ENCODE measurements at places on chromosomes 4 and X.
A peak's percentile ranks its signal among the peaks of the same experiment; 100 is the strongest.

DNA sequence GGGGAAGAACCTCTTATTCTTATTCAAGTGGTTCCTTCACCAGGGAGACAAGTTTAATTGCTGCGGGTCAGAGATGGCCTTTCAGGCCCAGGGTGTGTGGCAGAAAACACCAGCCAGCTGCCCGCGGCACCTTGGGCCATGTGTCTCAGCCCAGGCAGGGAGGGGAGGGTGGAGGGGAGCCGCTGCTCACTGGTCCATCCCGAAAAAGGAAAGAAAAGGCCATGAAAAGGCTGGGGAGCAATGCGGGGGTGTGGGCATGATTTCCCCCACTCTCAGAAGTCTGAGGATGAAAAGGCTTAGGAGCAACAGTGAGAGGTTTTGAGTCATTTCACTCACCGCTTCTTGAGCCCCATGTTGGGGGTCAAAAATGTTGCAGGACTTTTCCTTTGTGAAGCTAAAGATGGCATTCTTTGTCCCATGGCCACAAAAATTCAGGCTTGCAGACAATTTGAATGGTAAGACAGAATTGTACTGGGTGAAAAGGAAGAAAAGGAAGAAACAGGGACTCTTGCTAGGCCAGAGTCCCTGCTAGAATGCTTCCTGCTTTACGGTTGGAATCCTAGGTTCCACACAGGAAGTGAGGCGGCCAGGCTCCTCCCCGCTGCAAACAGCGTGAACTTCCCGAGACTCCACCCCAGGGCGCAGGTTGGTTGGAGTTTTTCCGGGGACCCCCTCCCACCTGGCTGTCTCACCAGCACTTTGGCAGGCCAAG lies 17.4 kb upstream of the FAM47E start:
- DNase-seq = no peak

DNA sequence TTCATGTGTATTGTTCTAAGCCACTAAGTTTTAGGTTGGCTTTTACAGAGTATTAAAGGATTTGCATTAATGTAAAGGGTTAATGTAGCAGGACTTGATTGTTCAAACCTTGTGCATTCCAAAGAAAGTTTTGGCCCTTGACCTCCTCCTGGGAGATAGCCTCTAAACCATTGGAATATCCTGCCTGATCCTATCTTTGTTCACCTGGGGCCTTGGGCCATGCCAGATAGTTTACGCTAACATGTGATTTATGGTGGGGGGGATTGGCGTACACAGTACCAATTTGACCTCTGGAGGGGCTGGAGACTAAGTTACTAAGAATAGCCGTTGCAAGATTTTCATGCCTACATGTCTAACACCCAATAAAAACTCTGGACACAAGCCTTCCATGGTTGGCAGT lies 1002.7 kb upstream of the PABPC4L start:
- DNase-seq = no peak

- DNase-seq = no peak
Observed at GRCh38 chrX:119015407-119016237, 41.2 kb downstream of the LONRF3 start.

GRCh38 chrX:23389196-23389792 lies 54.6 kb downstream of the PTCHD1 start:
- no peak for DNase-seq

GRCh38 chrX:118865231-118865630 lies 41.6 kb downstream of the ZCCHC12 start:
- DNase-seq = no peak

- DNase-seq = no peak
Observed at GRCh38 chr4:1285790-1286553, 3.7 kb upstream of the MAEA start.

DNA sequence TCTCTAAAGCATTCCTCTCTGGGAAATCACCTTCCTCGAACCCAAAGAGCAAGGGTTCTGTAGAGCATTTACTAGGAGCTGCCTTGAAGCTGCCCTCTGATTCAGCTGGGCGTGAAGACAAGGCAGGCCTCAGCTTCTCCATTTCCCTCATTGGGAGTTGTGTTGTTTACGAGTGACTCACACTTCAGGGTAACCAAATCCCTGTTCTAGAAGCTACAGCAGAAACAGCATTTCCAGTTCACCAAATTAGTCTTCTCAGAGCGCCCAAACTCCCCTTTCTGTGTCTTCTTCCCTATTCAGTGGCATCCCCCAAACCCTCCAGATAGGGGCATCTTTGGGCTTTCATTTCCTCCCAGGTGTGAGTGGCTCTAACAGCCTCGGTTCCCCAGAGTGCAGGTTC lies 863 bp upstream of the XPNPEP2 start:
- no peak for DNase-seq

DNA sequence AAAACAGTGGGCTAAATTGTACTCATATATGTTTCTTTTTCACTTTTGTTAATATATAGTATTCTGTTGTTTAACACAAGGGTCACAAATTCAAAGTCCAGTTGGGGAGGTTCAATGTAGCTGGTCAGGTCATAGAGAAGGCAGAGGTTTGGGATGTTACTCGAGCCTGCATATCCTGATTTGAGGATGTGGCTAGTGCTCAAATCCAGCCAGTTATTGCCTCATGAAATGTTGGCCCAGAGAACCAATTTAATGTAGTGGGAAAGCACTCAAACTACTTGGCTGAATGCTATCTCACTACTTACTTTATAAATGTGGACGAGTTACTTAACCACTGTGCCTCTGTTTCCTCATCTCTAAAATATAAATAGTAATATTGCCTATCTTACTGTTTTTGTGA lies 12.5 kb downstream of the USO1 start:
- DNase-seq = no peak

GRCh38 chr4:41396869-41397268 lies 140.1 kb downstream of the UCHL1 start:
- no peak for DNase-seq

DNA sequence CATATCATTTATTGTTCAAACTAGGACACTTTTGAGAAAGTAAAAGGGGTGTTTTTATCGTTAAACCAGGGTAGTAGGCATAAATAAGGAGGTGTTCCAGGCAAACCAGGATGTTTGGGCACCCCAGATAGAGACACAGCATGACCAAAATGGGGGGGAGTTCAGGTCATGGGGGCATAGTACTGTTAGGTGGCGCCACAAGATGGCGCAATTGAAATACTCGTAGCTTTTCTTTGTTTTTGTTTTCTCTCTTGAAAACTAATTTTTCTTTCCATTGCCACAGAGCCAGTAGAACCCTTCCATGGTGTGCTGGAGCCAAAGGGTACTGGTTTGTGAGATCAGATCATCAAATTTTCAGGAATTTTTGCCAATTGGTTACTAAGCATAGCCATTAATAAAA lies 283.4 kb downstream of the BCOR start:
- DNase-seq = no peak

GRCh38 chr4:37023504-37023903 lies 221.0 kb upstream of the NWD2 start:
- DNase-seq = no peak

- no peak for DNase-seq
Observed at GRCh38 chr4:22476011-22476410, 39.9 kb downstream of the ADGRA3 start.

DNA sequence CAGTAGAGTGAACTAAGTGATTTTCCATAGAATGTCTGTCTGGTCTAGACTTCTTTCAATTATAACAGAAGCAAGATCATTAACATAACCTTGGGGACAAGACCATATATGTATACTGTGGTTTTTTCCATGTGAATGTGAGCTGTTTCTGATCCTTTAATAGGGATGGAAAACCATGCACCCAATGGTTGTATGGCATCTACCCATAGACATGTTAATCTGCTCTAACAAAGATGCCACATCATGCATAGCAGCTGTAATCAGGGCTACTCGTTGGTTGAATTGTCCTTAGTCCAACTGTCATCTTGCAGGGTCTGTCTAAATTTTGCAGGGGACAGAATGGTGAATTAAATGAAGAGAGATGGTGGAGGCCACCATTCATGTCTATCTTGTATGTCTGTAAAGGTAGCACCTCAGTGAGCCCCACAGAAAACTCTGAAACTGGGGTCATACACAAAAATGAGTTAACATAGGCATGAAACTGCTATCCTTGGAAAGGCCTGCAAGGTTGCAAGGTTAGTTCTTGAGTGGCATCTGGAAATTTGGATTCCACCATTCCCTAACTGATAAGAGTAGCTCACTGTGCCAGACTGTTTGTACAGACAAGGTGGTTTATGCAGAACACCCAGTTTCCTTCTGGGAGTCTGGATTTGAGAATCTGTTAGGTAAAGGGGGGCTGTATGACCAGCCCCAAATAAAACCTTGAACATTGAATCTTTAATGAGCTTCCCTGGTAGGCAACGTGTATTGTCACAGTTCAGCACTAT lies 16.5 kb downstream of the THAP6 start:
- no peak for DNase-seq

DNA sequence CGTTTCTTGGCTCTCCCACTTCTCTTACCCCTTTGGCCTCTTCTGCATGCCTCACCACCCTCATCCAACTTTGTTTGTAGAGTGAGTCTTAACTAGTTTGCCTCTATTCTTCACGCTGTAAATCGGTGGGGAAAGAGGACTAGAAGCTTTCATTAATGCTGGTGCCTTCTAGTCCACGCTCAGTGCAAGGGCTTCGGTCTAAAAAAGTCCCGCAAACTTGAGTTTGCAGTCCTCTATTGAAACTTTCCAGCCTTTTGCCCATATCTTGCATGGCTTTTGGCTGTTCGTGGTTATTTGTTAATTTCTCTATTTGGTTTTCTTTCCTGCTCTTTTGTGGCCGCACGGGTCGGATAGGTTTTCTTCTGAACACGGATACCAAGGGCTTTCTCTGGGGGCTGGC lies 868 bp downstream of the DACH2 start:
- DNase-seq = no peak

GRCh38 chr4:44848466-44848865 lies 122.1 kb upstream of the GNPDA2 start:
- no peak for DNase-seq

GRCh38 chr4:142406499-142406835 lies 439.6 kb downstream of the INPP4B start:
- DNase-seq = no peak

DNA sequence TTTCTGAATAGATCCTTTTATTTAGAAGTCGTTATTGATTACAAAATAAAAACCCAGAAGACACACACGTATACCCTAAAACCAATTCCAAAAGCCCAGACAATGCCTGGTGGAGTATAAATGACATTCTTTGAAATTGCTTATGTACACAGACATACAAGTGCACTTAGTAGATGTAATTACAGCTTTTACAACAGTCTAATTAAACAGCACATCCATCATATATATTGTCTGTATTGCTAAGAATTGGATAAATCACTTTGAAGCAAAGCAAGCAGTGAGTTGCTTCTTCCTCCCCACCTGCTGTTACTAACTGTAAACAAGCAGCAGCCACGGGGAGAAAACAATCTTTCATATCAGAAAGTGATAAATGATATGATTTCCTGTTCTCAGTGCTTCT lies 645.7 kb downstream of the TLL1 start:
- DNase-seq = no peak

DNA sequence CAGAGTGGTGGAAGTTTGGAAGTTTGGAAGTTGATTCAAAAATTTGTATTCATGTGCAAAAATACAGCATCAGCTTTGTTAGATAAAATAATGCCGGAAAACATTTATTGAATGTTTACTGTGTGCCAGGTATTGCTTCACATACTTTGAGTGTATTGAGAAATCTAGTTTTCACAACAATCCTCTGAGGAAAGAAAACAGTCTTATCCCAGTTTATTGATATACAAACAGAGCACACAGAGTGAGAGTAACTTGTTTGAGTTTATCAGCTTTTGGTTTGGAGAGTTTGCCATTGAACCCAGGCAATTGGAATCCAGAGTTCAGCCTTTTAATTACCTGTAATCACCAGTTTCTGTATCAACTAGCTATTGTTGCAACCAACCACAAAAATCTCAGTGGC lies 127.2 kb upstream of the RPS6KA3 start:
- DNase-seq = no peak

DNA sequence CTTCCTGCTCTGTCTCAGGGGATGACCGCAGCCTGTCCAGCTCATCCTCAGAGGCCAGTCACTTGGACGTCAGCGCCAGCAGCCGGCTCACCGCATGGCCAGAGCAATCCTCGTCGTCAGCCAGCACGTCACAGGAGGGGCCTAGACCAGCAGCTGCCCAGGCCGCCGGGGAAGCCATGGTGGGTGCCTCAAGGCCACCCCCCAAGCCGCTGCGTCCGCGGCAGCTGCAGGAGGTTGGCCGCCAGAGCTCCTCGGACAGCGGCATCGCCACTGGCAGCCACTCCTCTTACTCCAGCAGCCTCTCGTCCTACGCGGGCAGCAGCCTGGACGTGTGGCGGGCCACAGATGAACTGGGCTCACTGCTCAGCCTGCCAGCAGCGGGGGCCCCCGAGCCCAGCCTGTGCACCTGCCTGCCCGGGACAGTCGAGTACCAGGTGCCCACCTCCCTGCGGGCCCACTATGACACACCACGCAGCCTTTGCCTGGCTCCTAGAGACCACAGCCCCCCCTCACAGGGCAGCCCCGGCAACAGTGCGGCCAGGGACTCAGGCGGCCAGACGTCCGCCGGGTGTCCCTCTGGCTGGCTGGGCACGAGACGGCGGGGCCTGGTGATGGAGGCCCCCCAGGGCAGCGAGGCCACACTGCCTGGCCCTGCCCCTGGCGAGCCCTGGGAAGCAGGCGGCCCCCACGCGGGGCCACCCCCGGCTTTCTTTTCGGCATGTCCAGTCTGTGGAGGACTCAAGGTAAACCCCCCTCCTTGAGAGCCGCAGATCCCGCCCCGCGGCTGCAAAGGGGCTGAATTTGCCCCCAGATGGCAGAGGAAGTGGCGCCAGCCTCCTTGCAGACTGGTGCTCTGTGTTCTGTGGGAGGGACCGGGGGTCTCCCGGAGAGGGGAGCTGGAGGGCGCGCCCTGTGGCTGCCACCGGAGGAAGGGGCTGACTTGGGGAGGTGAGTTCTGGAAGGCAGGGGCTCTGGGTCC lies 29.9 kb downstream of the DOK7 start:
- DNase-seq = no peak

- DNase-seq = no peak
Observed at GRCh38 chrX:122641136-122641535, 542.9 kb upstream of the GRIA3 start.

- peak; percentile 73 for DNase-seq
Observed at GRCh38 chr4:82462415-82462831, 32.0 kb downstream of the ENOPH1 start.

DNA sequence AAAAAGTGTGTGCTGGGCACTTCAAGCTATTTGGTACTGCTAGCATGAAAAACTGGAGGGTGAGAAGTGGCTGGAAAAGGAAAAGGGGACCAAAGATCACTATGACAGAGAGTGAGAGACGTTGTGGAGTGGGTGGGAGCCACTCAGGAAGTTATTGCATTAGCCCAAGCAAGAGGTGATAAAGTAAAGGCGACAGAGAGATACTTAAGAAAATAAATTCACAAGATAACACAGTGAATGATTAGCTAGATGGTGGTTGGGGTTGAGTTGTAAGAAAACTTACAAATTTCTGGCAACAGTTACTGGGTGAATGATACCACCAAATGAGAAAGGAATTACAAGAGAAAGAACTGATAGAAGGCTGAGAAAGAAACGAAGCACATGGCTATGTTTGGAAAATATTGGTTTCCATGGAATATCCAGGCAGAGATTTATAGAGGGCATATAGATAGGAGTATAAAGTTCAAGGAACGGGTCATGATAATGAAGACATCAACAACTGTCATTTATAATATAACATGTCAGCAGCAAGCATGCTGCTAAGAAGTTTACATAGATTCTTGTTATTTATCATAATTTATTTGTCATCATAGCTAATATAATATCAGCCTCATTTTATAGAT lies 60.7 kb downstream of the CASK start:
- DNase-seq = no peak

- no peak for DNase-seq
Observed at GRCh38 chrX:129007631-129008030, 515.7 kb downstream of the SMARCA1 start.

Measured in stimulated activated CD8-positive, alpha-beta memory T cell treated with anti-CD3 and anti-CD28 coated beads, Interleukin-15, amount 100 ng/mL, for 4 hours (primary cell).